ENCODE measurements at places on chromosomes 1 and 21. TPM values are rescaled to one million over a fixed set of nuclear protein-coding genes. Genes with fewer than 3 reads are reported as not detected.

Gene KLHDC8A
- 0.15 TPM for polyA plus RNA-seq

Gene DCDC2B
- polyA plus RNA-seq = 0.66 TPM

Gene LCE3E
- polyA plus RNA-seq = not detected

Gene LCA5L
- polyA plus RNA-seq = 1.3 TPM

Gene RIPK4
- 0.15 TPM for polyA plus RNA-seq

Gene G0S2
- polyA plus RNA-seq = 3.8 TPM

Gene FHAD1
- 1.9 TPM for polyA plus RNA-seq

Gene OPRD1
- polyA plus RNA-seq = 0.67 TPM

Gene PPP1R12B
- polyA plus RNA-seq = 73.3 TPM

Gene GPR37L1
- 0.08 TPM for polyA plus RNA-seq

Gene GBP3
- polyA plus RNA-seq = 2.5 TPM

Gene PROX1
- polyA plus RNA-seq = 12.8 TPM

Gene BTBD19
- polyA plus RNA-seq = 8.3 TPM

Gene HAO2
- 0.14 TPM for polyA plus RNA-seq

GRCh38 chr1:217540321-217540720 is 90.6 kb downstream of the GPATCH2 start:
- no peak for DNase-seq

- DNase-seq = no peak
Measured at GRCh38 chr1:151958959-151959358, 34.7 kb downstream of the S100A10 start.

GRCh38 chr21:32712043-32712442 is 15.8 kb downstream of the SYNJ1 start:
- DNase-seq = no peak

DNA sequence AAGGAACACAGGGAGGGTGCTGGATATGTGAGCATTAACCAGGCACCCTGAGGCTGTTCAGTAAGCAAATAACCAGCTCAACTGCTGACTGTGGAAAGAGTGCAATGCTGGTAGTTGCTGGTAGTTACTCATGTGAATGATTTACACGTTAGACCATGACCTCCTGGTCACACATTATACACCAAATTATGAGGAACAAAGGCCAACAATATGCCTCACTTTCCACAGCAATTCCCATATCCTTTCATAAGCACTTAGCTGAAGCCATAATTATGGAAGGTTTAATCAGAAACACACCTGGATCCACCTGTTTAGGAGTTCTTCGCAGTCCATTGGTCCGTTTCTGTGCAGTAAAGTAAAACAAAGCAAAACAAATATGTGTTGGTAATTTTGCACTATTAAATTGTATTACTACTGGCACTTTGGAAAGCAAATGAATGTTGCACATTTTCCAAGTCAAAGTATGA is 281.8 kb downstream of the VAV3 start:
- DNase-seq = no peak

DNA sequence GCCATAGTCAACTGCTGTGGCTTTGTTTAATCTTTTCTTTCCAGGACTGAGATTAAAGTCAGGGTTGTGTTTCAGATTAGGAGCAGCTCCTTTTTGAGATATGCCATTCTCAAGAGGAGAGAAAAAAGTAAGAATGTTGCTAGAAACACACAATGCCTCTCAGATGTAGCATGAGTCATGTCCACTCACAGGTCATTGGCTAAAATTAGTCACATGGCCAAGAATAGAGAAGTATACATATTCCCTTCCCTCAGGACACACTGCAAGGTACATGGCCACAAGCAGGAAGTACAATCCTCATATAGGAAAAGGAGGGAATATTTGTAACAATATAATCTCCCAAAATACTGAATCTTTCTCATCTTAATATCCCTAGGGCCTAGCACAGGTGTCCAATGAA is 141.9 kb upstream of the PTBP2 start:
- no peak for DNase-seq

- DNase-seq = no peak
Measured at GRCh38 chr1:113233441-113233840, 156.9 kb upstream of the MAGI3 start.

- no peak for DNase-seq
Measured at GRCh38 chr1:45789601-45790000, 13.8 kb upstream of the MAST2 start.

DNA sequence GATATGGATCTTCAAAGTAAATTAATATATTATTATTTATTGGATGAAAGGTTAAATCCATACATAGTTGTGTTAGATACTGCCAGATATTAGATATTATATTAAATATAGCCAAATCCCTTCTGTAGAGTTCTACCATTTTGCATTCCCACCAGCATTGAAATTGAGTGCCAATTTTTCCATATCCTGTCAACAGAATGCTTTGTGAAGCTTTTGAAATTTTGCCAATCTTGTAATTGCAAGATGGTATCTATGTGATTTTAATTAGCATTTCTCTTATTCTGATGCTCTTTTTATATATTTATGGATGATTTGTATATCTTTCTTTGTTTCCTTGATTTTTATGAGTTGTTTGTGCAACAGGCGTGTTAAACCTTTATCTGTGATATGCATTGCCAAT is 67.0 kb upstream of the CD34 start:
- no peak for DNase-seq

GRCh38 chr1:50416553-50417453 is 6.4 kb downstream of the DMRTA2 start:
- no peak for DNase-seq

- no peak for DNase-seq
Measured at GRCh38 chr1:50333595-50333974, 89.7 kb downstream of the DMRTA2 start.

DNA sequence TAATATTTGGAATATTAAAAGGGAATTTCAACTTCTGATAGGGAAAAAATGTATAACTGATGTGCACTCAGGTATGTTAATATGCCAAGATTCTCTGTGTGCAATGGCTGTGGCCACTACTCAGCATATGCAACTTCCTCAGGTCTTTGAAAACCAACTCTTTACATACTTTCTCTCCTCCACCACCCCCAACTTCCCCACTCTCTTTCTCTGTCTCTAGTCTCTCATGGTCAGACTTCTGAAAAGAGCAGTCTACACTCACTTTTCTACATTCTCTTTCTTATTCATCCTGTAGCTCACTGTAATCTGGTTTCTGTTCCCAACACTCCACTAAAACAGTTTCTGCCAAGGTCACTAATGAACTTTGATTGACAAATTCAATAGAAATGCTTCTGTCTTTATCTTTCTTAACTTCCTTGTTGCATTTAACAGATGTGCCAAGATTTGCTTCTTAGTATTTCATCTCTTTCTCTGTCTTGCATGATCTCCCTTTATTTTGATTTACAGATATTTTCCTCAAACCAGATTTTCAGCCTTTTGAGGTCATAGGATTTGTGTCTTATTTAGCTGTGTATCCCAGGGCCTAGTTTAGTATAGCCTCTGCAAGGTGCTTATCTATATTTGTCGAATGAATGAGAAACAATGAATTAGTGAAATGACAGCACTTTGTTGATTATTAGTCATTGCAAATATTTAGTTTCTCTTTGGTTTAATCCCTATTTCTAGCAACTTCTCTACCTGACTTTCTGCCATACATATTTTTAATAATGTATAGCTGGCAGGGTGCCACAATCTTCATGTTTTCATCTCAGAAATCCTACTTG is 168.9 kb downstream of the LMO4 start:
- DNase-seq = no peak

DNA sequence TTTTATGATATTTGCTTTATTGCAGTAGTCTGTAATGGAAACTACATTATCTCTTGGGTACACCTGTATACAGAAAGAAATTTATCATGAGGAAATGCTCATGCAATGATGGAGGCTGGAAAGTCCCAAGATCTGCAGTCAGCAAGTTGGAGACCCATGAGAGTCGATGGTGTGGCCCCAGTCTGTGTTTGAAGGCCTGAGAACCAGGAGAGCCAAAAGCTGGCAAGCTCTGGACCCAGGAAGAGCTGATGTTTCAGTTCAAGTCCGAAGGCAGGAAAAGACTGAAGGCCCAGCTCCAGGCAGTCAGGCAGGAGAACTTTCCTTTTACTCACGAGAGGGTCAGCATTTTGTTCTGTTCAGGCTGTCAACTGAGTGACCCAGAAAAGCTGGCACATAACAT is 42.2 kb downstream of the B3GALT5 start:
- no peak for DNase-seq

- DNase-seq = no peak
Measured at GRCh38 chr1:59667020-59667419, 147.7 kb upstream of the HOOK1 start.

GRCh38 chr21:46111857-46112724 is 14.2 kb downstream of the COL6A2 start:
- no peak for DNase-seq

DNA sequence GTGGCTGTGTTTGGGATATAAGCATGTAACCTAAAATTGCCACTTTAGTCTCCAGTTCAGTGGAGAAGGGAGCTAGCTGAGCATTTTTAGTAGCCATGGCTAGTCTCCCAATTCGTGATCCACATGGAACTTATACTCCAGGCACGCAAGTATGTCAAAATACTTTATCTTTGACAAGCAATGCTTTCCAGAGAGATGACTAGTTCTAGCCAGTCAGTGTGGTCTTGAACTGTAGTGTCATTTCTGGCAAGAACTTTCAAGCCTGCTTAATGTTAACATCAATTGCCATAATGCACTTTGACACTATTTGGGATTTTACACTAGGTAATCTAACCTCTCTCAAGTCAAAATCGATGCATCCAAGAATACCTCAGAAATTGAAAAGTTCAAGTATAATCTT is 660.0 kb downstream of the PTPRC start:
- no peak for DNase-seq

DNA sequence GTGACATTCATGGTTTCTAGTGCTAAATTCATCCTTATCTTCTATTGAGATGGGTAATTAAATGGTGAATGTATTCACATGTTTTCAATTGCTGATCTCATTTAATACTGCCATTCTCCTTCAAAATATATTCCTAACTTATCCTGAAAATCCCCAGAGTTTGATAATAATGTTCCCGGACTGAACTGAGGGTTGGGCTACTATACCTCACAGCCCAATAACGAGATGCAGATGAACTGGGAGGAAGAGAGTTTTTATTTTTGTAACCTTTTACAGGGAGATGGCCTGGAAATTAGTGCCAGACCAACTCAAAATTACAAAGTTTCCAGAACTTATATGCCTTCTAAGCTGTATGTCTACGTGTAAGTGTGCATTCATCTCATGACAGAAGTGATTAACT is 210.8 kb downstream of the APP start:
- no peak for DNase-seq

DNA sequence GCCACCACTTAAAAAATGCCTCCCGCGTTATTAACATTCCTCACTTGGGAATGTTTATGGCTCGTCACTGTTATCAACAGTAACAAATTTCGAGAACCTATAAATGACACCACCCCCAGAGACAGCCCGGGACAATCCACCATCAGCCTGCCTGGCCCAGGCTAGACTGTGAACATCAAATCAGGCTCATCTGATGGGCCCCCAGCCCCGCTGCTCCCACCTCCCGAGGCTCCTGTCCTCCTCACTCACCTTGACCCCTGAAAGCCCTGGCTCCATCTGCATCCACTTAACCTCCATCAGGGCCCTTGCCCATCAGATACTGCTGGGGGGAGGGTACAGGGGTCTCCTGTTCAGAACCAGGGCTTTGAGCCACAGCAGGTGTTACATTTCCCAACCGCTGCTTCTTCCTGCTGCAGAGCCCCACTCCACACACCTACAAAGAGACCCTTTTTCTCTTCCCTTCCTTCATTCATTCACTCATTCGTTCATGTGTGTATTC is 156.5 kb upstream of the VAMP3 start:
- no peak for DNase-seq

GRCh38 chr1:228215663-228216116 is 7.8 kb downstream of the OBSCN start:
- DNase-seq = no peak

- DNase-seq = no peak
Measured at GRCh38 chr1:184218458-184219075, 167.0 kb downstream of the TSEN15 start.

DNA sequence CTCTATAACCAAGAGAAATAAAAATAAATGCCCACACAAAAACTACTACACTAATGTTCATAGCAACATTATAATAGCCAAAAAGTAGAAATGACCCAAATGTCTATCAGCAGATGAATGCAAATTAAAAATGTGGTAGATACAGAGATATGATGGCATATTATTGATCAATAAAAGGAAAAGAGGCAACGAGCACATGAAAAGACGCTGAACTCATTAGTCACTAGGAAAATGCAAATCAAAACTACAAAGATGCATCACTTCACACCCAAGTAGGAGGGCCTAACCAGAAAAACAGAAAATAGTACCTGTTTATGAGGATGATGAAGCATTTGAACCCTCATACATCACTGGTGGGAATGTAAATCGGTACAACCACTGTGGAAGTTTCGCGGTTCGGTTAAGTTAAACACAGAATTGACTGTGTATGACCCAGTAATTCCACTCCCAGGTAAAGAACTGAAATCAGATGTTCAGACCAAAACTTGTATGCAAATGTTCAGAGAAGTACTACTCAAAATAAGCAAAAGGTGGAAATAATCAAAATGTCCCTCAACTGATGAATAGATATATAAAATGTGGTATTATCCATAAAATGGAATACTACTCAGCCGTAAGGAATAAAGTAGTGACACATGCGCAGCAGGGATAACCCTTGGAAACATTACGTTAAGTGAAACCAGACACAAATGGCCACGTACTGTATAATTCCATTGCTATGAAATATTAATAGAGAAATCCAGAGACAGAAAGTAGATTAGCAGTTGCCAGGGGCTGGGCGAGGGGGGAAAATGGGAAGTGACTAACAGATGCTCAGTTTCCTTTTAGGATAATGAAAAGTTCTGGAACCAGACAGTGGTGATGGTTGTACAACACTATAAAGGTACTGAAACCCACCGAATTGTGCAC is 3.1 kb downstream of the USP48 start:
- DNase-seq = no peak

GRCh38 chr1:197441999-197442414 is 174.0 kb downstream of the CRB1 start:
- DNase-seq = no peak

- no peak for DNase-seq
Measured at GRCh38 chr1:58805716-58806571, 22.1 kb upstream of the JUN start.

- DNase-seq = no peak
Measured at GRCh38 chr1:224563666-224564065, 52.5 kb upstream of the CNIH3 start.

DNA sequence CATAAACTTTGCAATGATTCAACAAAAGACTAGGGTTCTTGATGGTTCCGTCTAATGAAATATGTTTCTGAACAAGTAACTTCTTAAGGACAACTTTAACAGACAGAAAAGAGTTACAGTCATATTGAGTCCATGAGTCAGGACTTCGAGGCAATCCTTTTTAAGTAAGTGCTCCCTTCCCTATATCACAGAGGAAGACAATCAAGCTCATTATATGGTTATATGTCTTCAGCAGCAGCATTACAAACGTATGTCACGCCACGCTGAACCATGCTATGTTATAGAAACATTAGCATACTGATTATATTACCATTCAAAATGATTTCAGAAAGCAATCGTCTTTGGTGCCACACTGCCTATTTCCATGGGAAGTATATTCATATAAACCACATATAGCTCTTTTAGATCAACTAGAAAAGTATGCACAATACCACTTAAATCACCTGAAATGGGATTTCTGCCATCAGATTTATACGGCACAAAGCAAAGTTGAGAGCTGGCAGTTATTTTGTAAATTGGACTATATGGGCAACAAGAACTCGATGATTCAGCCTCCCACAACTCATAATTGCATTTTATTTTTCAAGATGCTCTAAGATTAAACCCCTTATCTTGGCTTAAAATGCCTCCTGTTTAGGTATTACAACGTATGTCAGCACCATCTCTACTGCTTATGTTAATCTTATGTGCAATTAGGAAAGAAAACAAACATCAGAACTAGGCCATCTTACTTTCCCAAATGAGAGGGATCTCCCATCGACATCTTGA is 111.3 kb upstream of the SAMSN1 start:
- no peak for DNase-seq
